Left renal cortex interstitium (tissue), 4 donors: ENCODE measurements at places on chromosomes 2 and 18.

DNA sequence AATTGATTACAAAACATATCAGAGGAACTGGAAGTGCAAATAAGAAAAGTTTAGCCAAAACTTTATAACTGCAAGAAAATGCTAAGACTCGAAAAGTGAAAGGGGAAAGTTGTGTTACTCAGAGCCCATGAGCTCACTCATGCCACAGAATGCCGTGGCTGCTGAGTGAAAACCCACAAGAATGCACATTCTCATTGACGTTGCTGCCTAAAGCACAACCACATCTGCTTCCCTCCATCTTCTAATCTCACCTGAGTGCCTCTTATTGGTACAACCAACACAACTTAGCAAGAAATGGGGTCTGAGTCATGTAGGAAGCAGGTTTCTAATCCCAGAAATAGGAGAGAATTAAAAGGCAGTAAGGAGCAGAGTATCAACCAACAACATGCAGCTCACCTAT is 259.7 kb downstream of the LNPK start:
- no peak for DNase-seq

GRCh38 chr2:100292022-100292580 is 30.2 kb downstream of the LONRF2 start:
- DNase-seq: no peak

- DNase-seq: no peak
These were observed 79.2 kb downstream of the BARD1 start for GRCh38 chr2:214730248-214730647.

GRCh38 chr2:201532686-201533304 is 81.3 kb downstream of the STRADB start:
- DNase-seq: no peak

- DNase-seq: no peak
These were observed 65.1 kb downstream of the MBP start for GRCh38 chr18:77067291-77068061.

GRCh38 chr2:96533292-96534073 is 3.1 kb upstream of the ARID5A start:
- DNase-seq: no peak

DNA sequence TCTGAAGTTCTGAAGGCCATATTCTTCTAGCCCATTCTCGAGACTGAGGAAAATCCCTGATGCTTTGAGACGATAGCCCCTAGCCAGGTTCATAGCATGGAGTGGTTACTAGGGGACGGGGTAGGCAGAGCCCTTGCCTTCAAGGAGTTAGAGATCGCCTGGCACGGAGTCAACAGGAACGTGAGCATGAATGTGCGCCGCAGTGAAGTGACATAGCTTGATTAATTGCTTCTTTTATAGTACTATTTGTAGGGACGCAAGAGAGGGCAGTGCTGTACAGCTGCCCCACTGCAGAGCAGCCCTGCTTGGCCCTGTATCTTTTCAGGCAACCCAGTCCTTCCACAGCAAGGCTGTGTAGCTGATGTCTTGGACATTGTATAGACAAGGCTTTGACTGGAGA is 26.2 kb downstream of the HRH4 start:
- DNase-seq: no peak

DNA sequence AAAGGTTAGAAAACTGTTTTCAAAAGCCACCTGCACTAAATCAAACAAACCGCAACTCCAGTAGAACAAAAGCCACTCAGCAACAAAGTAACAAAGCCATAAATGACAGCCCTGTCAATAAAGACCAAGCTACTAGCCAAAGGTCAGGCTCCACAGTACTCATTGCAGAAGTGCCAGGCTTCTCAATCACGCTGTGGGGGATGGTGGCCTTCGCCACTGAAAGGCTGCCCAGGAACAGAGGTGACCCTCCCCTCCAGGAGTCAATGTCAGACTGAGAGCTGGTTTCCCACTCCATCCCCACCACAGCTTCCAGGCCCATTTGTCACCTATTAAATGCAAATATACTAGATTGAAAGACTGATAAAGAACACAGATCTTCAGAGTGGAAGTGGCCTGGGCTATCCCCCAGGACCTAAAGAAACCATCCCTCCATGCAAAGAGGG is 5.9 kb downstream of the ATP8B1 start:
- DNase-seq: no peak

GRCh38 chr2:211798868-211799267 is 739.7 kb downstream of the ERBB4 start:
- no peak for DNase-seq

DNA sequence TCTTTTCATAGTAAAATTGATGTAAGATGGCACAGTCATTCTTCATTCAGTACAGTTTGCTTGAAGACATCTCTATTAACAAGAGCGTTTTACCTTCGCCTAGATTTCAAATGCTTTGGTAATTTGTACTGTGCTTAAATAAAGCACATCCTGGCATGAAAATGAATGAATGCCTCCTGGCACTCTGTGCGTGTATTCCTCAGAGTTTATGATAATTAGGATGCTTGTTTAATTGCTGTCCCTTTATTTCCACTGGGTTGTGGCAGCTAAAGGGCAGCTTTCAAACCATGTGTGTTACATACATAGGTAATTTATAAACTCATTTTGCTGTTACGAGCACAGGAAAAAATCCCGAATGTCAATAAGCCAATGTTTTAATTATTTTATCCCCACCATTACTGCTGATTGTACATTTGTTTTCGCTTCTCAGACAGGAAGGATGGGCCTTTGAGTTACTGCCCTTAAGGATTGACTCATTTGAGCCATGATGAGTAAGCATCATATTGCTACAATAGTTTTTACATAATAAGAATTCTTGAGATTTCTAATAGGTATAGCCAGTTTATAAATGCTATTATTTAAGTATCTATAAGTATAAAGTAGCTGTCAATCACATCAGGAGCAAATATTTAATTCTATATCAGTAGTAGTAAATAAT is 516.5 kb downstream of the XIRP2 start:
- DNase-seq: no peak

GRCh38 chr2:225112362-225113126 is 70.3 kb upstream of the DOCK10 start:
- no peak for DNase-seq

DNA sequence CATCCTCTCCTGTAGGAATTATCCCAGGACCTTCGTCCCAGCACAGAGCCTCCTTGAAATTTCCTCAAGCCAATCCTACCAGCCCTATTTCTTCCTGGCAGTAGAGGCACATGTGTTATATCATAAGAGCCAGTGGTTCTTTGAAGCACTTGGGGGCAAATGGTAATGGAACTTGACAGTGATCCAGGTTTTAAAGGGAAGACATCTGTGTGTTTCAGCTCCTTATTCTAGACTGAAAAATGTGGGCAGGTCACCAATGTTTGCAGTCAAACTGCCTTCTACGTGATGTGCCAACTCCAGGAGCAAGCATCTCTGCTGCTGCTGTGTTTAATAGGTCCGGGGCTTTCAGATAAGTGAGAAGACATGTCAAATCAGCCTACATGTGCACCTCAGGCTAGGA is 157.1 kb downstream of the GALNT14 start:
- no peak for DNase-seq

DNA sequence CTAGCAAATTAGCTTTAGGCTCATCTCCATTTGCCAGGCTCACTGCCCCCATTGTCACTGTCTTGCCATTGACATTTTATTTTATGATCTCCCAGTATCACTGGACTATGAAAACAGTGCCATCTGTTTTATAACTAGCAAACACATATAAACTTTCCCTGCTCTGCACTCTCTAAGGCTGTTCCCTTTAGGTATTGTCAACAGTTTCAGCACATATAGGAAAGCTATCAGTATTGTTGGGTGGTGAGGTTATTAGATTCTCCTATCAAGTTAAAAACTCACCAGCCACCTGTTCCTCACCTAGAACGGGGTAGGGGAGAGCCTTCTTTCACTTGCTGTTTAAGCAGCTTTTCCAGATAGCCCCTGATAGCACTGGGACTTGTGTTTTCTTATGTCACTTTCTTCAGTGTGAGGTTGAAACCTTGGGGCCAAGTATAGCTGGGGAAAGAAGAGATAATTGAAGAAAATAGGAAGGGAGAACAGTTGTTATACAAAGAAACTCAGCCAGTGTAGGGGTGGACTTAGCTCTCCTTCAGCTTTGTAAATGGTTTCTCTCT is 32.5 kb downstream of the CFLAR start:
- DNase-seq: no peak

- no peak for DNase-seq
These were observed 82.1 kb downstream of the OLA1 start for GRCh38 chr2:174166261-174166660.

- no peak for DNase-seq
These were observed 133.1 kb upstream of the SEC11C start for GRCh38 chr18:59006461-59007067.

- DNase-seq: no peak
These were observed 413.6 kb upstream of the TCF4 start for GRCh38 chr18:56001576-56001975.

GRCh38 chr2:230658577-230658876 is 54.1 kb upstream of the CAB39 start:
- no peak for DNase-seq

DNA sequence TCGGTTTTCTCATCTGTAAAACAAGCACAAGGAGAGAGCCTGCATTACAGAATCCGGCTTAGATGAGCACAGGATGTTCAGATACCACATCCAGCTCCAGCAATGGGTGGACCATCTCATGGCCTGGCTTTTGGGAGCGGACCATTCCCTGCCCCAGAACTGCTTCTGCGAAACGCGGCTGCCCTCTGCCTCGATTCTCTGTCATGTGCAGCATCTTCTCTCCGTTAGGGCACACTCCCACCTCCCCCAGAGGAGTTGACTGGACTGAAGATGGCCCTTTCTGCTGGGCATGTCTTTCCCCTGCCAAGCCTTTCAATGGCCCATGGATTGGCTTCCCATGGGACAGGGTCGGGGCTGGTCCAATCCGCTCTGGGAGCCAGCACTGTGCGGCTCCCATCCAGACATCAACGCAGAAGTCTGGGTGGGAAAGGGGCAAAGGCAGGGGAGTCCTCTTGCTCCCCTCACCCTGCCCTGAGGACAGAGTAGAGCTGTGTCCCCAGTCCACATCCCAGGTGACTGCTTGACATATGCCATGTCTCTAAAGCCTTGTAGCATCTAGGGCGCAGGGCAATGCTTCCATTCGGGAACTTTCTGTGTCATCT is 14.3 kb upstream of the FAHD2A start:
- DNase-seq: no peak

DNA sequence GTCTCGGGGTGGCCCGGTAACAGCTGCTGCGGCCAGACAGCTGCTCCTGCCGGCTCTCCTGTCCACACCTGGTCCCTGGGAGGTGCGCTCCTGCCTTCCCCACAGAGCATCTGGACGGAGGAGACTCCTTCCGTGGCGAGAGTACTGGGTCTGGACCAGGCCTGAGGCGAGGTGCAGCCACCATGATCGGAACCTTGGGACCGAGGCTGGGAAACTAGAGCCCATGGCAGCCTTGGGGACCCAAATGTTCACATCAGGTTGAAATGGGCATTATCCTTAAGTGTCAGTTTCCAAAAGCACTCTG is 628 bp downstream of the GIGYF2 start:
- DNase-seq: peak; percentile 11

DNA sequence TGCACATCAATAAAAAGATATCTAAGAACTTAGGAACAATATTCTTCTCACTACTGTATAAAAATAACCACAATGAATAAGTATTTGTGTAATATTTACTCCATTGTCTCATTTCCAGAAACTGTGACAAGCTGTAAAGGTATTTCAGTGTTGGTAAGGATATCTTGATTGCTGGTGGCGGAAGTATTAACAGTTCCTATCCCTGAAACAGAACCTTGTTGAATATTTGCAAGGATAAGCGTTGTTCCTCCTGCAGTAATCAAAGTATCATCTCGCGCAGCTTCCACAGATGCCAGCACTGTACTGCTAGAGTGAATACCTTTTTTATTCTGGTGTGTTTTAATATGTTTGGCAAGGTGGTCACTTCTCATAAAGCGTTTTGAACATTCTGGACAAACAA is 55.3 kb downstream of the SP3 start:
- no peak for DNase-seq

DNA sequence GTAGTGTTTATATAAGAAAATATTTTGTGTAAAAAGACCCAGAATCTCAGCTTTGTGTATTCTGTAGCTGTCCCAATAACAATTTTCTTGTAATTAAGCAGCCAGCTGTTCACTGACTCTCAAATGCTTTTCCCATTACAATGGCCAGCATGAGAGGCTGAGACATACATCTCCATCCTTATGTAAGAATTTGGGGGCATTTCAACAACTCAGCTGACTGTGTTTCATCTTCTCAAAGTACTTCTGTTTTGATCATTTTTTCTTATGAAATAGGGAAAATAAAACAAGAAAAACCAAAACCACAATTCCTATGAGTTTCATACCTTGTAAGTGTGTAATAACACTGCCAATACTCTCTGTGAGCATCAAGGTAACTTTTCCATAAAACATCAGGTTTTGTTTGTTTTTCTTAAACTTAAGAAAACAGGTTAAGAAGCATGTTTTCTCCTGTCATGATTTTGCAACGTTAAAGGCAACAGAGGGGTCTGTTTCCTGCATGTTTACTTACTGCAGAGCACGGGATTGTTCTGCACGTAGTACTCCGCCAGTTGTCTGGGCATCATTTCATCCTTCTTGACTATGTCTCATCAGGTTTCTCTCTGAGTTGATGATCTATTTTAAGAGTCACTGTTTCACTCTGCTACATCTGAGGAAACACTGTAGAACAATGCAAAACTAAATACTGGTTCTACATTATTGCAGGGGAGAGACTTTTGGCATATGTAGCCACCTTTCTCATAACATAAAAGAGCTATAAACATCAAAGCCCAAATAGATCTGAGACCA is 62.9 kb upstream of the CYRIA start:
- DNase-seq: no peak

GRCh38 chr2:39217192-39217550 is 26.6 kb downstream of the CDKL4 start:
- DNase-seq: no peak

- DNase-seq: no peak
These were observed 359.3 kb upstream of the SALL3 start for GRCh38 chr18:78620326-78620725.

DNA sequence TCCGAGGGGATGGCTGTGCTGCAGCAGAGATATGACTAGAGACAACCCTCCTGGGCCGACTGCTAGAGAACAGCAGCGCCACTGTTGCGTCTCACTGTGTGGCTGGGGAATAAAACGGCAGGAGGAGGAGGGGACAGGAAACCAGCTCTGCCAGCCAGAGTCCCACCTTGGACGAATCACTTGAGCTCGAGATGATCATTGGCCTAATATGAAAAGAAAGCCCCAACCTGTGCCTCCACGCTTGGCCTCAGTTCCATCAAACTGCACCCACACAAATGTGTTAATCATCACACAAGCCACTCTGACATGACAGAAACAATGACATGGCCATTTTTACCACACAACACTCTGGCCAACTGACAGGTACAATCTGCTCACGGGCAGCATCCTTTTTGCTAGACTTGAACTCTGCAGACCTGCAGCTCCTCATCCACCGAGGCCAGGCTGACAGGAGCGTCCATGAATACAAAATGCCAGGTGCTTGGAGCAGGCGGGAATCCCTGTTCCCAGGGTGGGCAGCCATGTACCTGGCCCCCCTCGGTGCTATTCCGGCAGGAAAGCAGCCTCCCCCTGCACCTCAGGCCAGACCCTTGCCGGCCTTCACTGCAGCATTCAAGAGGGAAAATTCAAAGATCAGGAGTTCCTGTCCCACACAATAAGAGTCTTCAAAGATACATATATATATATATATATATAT is 52.3 kb downstream of the PARD6G start:
- DNase-seq: no peak

- DNase-seq: no peak
These were observed 26.5 kb downstream of the FIGN start for GRCh38 chr2:163709270-163709669.
